ENCODE measurements at places on chromosomes 13 and 19. TPM values are rescaled to one million over a fixed set of nuclear protein-coding genes. Genes with fewer than 3 reads are reported as not detected.

- DNase-seq = peak; percentile 63
These were observed 6.3 kb downstream of the ERICH4 start for GRCh38 chr19:41449079-41449864.

DNA sequence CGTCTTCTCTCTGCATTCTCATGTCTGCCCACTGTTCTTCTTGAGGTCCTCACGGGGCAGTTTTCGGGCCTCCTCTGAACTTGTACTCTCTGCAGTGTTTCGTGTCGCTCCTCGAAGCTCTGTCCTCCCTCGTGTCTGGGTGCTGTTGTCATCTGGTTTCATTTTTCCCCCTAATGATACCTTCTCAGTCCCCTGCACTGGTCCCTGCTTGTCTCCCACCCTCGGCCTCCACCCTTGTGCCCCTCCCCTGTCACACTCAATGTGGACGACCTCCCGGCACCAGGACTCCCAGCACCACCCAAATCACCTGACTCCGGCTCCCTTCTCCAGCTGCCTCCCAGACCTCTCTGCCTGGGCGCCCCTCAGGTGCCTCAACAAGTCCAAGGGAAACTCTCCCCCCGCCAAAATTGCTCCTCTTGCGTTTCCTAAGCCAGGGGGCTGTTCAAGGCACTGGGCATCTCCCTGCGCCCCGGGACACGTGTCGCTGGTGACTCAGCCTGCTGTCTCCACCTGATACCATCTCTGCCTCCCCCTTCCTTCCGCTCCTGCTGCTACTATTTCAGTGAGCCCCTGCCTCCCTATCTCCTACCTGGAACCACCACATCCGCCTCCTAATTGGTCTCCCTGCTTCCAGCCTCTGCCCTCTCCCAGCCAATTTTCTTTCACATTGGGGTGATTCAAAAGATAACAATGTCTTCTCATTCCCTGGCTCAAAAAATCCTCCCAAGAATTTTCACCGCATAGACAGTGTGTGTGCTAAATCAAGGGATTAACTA is 49.5 kb downstream of the RFX2 start:
- no peak for DNase-seq

DNA sequence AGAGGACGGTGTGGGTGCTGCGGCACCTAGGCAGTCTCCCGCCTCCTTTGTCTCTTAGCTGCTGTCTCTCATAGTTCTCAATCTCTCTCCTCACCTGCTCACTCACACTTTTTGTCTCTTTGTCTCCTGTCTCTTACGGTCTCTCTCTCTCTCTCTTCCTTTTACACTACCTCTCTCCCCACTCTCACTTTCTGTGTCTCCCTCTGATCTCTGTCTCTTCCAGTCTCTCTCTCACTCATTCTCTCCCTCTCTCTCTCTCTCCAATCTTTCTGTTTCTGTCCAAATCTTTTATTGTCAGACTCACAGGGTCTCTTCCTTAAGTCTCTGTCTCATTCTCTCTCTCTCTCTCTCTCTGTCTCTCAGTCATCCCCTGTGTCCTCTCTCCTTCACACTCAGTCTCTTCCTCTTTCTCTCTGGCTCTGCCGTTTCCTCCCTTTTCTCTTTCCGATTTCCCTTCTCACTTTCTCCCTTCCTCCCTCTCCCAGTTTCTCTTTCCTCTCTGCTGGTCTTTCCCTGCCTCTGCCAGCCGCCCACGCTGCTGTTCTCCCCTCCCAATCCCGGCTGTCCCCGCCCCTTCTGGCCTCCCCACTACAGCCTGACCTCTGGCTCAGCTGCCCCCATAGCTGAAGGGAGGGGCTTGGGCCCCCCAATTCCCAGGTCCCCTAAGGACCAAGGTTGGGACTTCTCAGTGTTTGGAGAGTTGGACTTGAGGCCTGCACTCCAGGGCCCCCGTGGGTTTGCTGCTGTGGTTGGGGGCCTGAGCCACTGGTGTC is at the start of gene PLEKHA4:
Gene PLEKHA4, minus strand, starts transcription at position 504 of the 773 bp plus-strand sequence. CDS start 997 bp downstream, outside the sequence.
- DNase-seq = no peak

DNA sequence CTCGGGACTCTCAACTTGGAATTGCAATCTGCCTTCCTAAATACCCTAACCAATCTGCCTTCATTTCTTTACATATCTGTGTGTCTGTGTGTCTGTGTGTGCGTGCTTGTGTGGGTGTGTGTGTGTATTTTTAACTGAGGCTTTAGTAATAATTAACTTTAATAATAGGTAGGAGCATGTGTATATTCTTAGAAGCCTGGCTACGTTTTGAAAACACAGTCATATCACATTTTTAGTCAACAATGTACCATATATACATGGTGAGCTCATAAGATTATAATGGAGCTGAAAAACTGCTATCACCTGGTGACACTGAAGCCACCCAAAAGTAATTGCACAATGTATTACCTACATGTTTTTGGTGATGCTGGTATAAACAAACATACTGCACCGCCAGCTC is 65.4 kb upstream of the ATXN8OS start:
- no peak for DNase-seq

DNA sequence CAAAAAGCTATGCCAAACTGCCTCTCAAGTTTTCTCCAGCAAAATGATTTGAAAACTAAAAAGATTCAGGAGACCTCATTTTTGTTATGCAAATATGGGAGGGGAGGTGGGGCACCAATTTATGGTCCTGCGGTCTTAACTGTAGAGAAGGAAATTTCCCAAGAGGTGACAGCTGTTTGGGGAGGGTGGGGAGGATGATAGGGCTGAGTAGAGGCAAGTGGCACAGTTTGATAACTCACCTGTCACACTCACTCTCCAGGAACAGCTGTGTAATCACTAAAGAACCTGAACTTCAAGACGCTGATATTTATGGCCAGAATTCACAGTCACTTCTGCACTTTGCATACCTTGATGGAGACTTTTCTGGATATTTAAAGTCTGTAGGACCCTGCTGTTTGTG is 232.9 kb upstream of the STARD13 start:
- DNase-seq = no peak

- DNase-seq = no peak
These were observed 290.1 kb upstream of the TSHZ3 start for GRCh38 chr19:31639306-31639705.

- DNase-seq = no peak
These were observed 785.0 kb upstream of the MIR17HG start for GRCh38 chr13:90562443-90562842.

GRCh38 chr19:16325161-16325527 is 518 bp downstream of the KLF2 start:
- peak; percentile 49 for DNase-seq

- no peak for DNase-seq
These were observed 56.4 kb upstream of the POMP start for GRCh38 chr13:28602580-28602979.

GRCh38 chr13:57665481-57665880 is 33.9 kb downstream of the PCDH17 start:
- DNase-seq = no peak

DNA sequence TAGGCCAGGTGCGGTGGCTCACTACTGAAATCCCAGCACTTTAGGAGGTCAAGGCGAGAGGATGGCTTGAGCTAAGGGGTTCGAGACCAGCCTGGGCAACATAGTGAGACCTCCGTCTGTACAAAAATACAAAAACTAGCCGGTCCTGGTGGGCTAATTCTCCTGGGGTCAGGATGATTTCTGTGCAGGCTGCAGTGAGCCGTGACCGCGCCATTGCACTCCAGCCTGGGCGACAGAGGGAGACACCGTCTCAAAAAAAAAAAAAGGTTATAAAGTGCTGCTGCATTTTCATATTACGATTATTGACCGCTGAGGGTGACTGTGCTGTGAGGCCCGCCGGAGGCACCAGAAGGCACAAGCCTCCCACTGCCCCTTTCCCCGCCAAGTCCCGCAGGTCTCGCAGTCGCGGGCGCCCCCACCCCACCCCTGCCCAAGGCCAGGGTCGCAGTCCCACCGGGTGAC is 477 bp upstream of the PLEKHF1 start:
- DNase-seq = no peak

DNA sequence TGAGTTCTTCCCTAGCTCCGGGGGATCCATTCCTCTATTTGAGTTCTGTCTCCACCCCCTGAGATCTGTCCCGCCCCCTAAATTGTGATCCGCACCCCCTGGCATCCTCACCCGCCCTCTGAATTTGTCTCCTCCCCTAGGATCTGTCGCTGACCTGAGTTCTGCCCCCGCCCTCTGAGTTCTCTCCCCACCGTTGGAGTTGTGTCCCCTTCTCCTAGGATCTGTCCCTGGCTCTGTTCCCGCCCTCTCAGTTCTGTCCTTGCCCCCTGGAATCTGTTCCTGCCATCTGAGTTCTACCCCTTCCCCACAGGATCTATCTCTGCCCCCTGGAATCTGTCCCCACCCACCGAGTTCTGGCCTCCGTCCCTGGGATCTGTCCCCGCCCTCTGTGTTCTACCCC is 1.0 kb upstream of the SLC17A7 start:
- DNase-seq = no peak

DNA sequence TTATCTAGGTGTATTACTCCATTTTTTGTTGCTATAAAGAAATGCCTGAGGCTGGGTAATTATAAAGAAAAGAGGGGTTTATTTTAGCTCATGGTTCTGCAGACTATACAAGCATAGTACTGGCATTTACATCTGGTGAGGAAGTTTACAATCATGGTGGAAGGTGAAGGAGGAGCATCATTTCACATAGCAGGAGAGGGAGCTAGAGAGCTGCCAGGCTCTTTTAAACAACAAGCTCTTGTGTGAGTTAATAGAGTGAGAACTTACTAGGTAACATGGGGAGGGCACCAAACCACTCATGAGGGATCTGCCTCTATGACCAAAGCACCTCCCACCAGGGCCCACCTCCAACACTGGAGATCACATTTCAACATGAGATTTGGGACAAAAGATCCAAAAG is 221.7 kb upstream of the GPC6 start:
- DNase-seq = no peak

- DNase-seq = no peak
These were observed 181.4 kb downstream of the KLF5 start for GRCh38 chr13:73240193-73240592.

- no peak for DNase-seq
These were observed 326.9 kb downstream of the SLITRK5 start for GRCh38 chr13:87998081-87998480.

- DNase-seq = no peak
These were observed 1.5 kb downstream of the ENOX1 start for GRCh38 chr13:43785261-43785649.

GRCh38 chr19:17725422-17726078 is 6.3 kb downstream of the MAP1S start:
- no peak for DNase-seq

DNA sequence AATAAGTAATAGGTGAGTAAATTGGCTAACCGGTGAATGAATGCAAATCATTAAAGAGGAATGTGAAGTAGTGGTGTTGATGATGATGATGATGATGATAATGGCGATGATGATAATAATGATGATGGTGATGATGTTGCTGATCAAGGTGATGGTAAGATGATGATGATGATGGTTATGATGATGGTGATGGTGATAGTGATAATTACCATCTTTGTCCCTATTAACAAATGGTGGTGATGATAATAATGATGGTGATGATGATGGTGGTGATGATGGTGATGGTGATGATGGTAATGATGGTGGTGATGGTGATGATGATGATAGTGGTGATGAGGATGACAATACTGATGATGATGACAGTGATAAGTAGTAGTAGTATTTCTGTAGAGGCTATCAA is 452.6 kb downstream of the ZNF536 start:
- DNase-seq = no peak

GRCh38 chr19:1087813-1088415 is 7.3 kb downstream of the POLR2E start:
- DNase-seq = peak; percentile 56

DNA sequence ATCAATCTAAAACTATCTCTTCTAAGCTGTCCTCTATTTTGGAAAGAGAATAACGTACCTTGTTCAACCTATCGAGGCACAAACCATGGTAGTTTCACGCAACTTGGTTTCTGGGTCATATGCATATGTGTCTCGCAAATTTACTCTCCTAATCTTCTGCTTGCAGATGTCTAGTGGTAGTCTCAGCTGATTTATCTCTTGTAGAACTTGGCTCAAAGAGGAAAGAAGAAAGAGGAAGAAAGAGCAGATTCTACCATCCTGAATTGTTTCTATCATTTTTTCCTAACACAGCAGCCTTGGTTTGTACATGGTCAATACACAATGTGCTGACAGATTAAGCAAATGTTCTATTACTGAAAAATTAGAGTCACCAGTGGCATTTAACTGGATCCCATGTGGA is 282.3 kb downstream of the SPRY2 start:
- DNase-seq = no peak

- no peak for DNase-seq
These were observed 67.8 kb downstream of the RASA3 start for GRCh38 chr13:114064450-114065140.

GRCh38 chr19:40143612-40144011 is 47.6 kb upstream of the MAP3K10 start:
- DNase-seq = no peak

- no peak for DNase-seq
These were observed 90.4 kb downstream of the STOML3 start for GRCh38 chr13:38900188-38900587.

GRCh38 chr19:35872180-35872579 is 3.8 kb downstream of the APLP1 start:
- no peak for DNase-seq

GRCh38 chr13:109548374-109548773 is 238.0 kb downstream of the IRS2 start:
- DNase-seq = no peak

DNA sequence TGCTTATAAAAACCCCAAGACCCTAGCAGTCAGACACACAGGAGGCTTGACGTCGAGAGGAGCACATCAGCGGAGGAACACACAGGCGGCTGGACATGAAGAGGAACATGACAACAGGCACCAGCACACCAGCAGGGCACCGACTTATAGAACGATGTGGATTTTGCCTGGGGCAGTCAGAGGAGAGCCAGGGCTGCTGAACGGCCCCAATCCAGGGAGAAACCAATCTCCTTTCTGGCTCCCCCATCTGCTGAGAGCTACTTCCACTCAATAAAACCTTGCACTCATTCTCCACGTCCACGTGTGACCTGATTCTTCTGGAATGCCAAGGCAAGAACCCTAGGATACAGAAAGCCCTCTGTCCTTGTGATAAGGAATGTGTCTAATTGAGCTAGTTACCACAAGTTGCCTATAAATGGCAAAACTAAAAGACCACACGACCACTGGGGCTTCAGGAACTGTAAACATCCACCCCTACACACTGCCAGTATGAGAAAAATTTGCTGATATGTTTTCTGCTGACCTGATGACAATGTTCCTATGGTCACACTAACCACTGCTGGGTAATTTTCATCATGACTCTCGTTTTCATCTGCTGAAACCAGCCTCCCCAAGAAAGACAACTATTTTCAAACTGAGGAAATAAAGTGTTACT is 35.8 kb upstream of the CEACAM21 start:
- no peak for DNase-seq

GRCh38 chr13:110242615-110243014 is 64.3 kb downstream of the COL4A1 start:
- DNase-seq = no peak

Gene ZNF264
- total RNA-seq = 16.5 TPM

Gene MZF1
- total RNA-seq = 18.8 TPM

Gene PPP1R13L
- total RNA-seq = 16.6 TPM

Gene IZUMO2
- not detected for total RNA-seq

Gene REEP6
- 2.1 TPM for total RNA-seq

Gene CYP2F1
- total RNA-seq = not detected

Gene LGALS13
- total RNA-seq = not detected

Data from activated T-helper 2 cell treated with anti-CD3 and anti-CD28 coated beads, Interferon-gamma antibody, Interleukin-2, Interleukin-4, amounts not matched to agents 10 μg/mL and 5 μg/mL and 100 μg/mL, durations not matched to agents 14 hours and 24 hours and 36 hours (primary cell).